ENCODE measurements at places on chromosomes 4 and X.

DNA sequence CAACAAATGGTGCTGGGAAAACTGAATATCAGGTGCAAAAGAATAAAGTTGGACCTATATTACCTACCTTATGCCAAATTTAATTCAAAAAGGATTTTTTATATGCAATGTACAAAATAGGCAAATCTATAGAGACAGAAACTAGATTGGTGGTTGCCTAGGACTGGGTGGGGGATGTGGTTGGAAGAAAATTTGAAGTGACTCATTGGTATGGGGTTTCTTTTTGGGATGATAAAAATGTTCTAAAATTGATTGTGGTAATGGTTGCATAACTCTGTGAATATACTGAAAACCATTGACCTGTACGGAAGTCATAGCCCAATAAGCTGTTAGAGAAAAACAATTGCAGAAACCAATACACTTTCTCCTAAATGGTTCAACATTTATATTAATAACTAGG is 72.1 kb downstream of the COL4A5 start:
- DNase-seq, result no peak

DNA sequence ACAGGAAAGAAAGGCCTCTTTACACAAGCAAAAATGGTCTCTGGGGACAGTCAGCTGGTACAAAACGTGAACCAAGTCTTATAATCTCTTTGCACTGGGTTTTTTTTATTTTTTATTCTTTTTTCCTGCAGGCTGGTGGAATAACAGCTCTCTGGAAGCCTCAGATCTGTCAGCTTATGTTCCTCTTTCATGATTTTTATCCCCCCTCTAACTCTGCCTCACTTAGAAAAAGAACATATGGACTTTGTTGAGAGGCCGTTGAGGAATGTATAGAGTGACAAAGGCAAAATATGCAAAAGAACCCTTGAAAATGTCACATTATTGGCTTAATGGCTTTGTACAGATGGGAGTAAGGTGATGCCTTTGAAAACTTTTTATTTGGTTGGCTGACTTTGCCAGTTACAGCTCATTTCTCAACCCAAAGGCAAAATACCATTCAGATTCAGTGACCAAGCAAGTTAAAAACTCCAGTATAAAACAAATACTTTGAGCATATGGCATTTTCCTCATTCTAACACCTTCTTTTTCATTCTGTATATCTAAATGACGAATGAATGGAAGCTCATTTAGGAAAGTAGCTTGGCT is 111.1 kb downstream of the RNF150 start:
- no peak for DNase-seq

GRCh38 chr4:60743654-60744053 is 456.5 kb upstream of the ADGRL3 start:
- no peak for DNase-seq

DNA sequence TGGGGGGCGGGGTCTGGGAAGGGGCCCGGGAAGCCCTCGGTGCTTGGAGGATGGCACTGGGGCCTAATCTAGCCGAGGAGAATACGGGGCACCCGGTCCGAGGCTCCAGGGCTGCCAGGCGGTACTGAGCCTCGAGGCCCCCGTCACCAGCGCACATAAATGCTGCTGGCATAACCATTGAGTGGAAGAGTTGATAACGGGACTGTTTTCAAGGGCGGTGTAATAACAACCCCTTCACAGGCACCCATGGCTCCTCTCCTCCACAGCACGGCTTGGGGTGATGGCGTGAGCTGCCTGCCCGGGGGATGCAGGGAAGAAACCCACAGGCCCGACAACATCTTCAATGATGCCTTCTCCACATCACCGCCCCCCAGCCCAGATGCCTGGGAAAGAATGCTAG is 130.7 kb downstream of the FAM53A start:
- no peak for DNase-seq

GRCh38 chrX:40727581-40728252 is 7.6 kb downstream of the MED14 start:
- no peak for DNase-seq

- no peak for DNase-seq
Observed at GRCh38 chr4:122712782-122713181, 19.7 kb upstream of the BBS12 start.

GRCh38 chrX:139892512-139892911 is 40.3 kb downstream of the ATP11C start:
- DNase-seq, result no peak

DNA sequence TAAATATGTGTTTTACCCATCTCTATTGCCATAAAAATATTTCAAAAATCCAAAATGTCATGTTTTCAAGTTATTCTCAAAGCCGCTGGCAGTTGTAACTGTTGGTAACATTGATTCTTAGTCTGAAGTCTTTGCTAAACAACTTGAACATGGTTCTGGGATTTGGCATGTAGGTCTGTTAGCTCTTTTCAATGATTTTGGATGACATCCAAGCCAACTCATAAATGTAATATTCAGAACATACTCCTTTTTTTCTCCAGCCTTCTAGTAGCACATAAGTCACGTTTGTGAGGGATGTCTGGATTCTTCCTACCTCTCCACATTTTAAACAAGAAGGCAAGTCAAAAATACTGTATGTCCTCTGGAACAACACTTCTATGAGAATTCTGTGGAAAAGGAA is 305.3 kb downstream of the PRR32 start:
- DNase-seq, result no peak

- DNase-seq, result no peak
Observed at GRCh38 chrX:12790885-12791256, 341 bp upstream of the PRPS2 start.

GRCh38 chrX:37383313-37383712 is 34.1 kb downstream of the PRRG1 start:
- DNase-seq, result no peak

DNA sequence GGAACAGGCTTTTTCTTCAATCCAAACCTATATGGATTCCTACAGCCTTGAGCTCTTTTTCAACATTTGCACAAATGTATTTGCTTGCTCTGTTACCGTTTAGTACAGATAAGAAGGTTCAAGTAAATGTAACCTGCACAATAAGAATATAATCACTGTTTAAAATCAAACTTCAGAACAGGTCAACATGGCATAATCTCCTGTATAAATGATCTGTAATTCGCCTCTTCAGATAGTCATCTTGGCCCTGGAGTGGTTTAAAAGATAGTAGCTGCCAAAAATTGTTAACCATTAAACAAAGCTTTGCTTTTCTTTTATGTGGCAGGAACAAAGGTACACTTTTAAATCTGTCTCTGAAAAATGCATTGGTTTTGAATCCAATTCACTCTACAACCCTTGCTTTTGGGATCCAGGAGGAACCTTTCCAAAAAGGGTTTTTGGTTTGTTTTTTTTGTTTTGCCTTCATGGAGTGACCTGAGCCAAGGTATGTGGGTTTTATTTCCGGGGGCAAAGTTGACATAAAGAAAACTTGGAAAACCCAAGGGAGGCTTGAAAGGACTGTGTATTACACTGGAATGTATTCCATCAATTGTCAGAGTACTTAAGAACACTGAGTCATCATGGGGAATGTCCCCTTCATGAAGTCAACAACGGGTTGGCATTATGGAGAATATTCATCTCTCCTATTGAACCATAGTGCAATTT is 210.4 kb upstream of the HCCS start:
- peak; percentile 8 for DNase-seq

DNA sequence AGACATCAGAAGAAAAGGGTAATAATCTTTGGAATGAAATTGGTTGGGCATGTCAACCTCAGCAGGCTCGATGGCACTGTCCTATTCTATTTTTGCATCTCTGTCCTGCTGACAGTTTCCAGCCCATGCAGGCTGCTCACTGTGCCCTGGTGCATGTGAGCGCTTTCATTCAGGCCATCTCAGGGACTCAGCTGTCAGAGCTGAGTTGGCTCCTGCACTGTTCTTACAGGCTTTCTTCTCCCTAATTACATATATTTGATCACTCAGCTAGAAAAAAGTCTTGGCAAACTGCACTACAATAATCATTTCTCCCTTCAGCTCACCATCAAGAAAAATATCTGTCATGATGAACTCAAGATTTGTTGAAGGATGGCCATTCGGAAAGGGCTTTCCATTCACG is 84.7 kb downstream of the RASL11B start:
- no peak for DNase-seq

DNA sequence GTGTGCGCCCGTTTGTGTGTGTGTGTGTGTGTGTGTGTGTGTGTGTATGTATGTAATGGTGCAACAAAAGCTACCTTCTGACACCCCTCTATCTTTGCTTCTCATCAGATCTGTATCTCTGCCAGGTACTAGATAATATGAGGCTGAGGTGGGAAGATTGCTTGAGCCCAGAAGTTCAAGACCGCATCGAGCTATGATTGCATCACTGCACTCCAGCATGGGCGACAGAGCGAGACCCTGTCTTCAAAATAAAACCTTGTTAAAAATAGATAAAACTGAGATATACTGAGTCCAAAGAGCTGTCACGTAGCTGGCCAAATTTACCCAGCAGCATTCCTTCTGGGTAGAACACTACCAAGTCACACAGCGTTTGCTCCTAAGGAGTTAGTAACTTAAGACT is 18.4 kb downstream of the NLGN4X start:
- no peak for DNase-seq

- DNase-seq, result peak; percentile 5
Observed at GRCh38 chrX:68175562-68175961, 257.7 kb downstream of the OPHN1 start.

- no peak for DNase-seq
Observed at GRCh38 chr4:1401409-1402020, 4.7 kb downstream of the NKX1-1 start.

DNA sequence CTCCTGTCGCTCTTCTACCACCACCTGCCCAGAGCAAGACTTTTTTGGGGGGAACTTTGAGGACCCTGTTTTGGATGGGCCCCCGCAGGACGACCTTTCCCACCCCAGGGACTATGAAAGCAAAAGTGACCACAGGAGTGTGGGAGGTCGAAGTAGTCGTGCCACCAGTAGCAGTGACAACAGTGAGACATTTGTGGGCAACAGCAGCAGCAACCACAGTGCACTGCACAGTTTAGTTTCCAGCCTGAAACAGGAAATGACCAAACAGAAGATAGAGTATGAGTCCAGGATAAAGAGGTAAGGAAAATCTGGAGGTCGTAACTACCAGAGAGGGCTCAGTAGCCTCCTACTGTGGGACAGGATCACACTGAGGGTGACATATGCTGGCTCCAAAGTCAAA is 364.5 kb downstream of the MAPK10 start:
- DNase-seq, result no peak

- DNase-seq, result no peak
Observed at GRCh38 chr4:48175806-48176205, 41.8 kb upstream of the TXK start.

GRCh38 chr4:111991797-111992196 is 153.5 kb upstream of the FAM241A start:
- peak; percentile 56 for DNase-seq

- DNase-seq, result no peak
Observed at GRCh38 chrX:3216581-3217180, 129.8 kb downstream of the MXRA5 start.

DNA sequence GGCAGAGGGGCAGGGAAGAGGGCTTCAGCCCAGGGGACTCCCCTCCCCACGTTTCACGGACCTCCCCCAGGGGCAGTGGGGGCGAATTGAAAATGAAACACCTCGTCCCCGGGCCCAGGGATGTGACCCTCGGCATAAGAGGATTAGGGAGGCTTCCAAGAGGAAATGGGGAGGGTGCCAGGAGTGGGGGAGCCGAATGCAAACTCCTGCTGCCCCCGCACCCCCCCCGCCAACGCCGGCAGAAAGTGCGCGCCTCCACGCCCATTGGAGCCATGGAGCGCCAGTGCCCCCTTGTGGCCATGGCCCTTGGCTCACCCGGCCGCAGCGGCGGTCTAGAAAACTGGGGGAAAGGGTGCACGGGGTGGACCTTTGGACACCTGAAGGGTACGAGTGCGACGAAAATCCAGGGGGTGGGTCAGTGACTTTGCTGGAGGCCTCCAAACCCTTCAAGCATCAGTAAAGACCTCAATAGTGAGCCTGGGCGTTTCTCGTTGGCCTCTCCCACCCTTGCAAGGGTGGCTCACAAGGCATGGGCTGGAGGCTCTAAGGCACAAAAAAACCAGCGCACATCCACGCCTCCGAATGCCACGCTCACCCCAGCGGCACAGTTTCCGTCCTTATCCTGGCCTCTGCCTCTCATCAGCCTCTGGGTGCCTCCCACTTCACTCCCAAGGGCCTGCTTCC is 120.8 kb upstream of the PJA1 start:
- peak; percentile 59 for DNase-seq

All from RWPE1 (cell line).